ENCODE measurements at places on chromosomes 3 and 15. TPM values are rescaled to one million over a fixed set of nuclear protein-coding genes. Genes with fewer than 3 reads are reported as not detected.

GRCh38 chr3:112845772-112846171 is 892 bp downstream of the CD200R1L start:
- DNase-seq, result no peak
- H3K4me3 ChIP-seq, result no peak overlapping the region
- H3K27me3 ChIP-seq, result no peaks in the 10 kb centered on the region
- peaks cover 20% of the 10 kb centered on the region for H3K4me1 ChIP-seq

DNA sequence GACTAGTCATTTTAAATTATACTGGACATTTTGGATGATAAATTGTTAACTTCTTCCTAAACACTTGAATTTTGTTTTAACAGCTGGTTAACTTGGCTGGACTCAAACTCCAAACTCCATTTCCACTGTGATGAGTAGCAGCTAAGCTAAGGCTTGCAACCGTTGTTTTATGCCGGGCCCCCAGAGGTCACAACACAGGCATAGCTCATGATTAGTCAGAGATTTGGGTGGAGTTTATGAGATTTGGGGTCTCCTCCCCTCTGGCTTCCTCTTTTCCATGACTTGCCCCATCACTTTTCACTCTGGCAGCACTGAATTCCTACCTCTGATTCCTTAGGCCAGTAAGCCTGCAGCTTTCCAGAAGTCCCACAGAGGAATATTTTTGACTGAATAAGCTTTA is 12.8 kb downstream of the THAP10 start:
- peaks cover 19% of the 10 kb centered on the region for H3K27me3 ChIP-seq
- H3K27ac ChIP-seq, result no peak overlapping the region
- H3K4me1 ChIP-seq, result no peaks in the 10 kb centered on the region
- no peak for DNase-seq
- H3K36me3 ChIP-seq, result no peaks in the 10 kb centered on the region

DNA sequence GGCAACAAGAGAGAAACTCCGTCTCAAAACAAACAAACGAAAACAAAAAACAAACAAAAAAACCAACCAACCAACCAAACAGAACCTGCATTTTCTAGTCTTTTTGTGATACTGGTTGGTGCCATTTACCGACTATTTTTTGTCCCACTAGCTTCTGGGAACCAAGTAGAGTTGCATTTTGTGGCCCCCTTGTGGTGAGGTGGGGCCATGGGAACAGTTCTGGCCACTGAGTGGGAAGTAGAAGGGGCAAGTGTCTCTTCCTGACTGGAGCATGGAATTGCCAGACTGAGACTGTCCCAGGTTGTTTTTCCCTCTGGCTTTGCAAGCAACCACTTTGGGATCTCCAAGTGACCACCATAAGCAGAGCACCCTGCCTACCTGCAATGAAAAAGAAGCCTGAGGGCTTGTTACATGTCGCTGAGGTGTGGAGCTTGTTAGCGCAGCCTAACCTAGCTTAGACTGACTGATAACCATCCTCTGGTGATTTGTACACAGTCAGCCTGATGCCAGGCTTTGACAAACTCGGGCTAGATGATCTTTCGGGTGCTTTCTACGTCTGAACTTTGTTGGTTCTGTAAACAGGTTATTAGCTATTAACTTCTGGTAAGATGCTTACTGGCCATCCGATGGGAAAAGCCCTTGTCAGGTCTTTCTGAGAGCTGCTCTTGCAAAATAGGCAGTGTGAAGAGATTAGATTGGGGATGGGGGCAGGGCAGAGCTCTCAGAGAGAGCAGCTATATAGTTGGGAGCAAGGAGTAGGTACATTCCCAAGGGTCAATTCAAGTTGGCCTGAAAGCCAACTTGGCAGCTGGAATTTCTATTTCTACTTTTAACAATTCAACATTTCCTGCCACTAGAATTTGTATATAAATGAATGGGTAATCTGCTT is 172.2 kb downstream of the SSR3 start:
- DNase-seq, result no peak
- H3K27ac ChIP-seq, result no peak overlapping the region
- no peak overlapping the region for H3K4me3 ChIP-seq
- no peaks in the 10 kb centered on the region for H3K4me1 ChIP-seq

DNA sequence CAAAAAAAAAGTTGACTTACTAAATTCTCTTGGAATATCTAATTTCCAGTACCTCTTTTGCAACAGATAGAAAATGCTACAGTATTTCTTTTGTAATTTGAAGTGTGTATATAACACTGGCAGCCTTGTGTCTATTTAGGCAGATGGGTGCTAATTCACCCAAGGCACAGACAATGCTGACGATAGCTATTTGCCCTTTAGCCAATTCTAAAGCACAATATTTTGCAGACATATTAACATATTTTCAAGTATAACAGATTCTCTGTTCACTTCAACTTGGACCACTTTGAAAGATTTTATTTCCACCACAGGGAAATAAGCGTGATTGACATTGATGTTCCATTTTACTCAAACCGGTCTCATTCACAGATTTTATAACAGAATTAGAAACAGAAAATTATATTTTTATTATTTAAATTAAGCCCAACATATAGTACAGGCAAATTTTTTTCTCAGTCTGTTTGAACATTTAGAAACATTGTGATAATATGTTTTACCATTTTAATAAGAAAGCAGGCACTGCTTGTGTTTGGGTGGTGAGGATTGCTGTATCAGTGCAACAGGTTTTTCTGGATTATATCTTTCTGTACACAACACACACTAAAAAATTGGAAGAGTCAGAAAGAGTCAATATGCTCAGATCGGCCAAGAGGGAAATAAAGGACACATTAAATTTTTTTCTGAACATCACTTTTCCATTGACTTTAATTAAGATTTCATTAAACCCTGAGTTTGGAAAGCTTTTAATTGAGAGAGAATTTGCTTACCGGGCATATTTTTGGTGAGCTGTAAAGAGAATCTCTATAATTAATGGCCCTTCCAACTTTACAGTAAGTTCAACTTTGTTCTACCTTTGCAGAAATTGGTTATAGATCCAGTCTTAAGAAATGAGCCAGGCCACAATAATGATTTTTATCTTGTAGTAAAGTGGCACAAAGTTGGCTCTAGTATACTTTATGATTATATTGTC is 327.3 kb upstream of the NR2F2 start:
- no peak overlapping the region for H3K4me3 ChIP-seq
- H3K4me1 ChIP-seq, result no peaks in the 10 kb centered on the region
- H3K36me3 ChIP-seq, result no peaks in the 10 kb centered on the region

DNA sequence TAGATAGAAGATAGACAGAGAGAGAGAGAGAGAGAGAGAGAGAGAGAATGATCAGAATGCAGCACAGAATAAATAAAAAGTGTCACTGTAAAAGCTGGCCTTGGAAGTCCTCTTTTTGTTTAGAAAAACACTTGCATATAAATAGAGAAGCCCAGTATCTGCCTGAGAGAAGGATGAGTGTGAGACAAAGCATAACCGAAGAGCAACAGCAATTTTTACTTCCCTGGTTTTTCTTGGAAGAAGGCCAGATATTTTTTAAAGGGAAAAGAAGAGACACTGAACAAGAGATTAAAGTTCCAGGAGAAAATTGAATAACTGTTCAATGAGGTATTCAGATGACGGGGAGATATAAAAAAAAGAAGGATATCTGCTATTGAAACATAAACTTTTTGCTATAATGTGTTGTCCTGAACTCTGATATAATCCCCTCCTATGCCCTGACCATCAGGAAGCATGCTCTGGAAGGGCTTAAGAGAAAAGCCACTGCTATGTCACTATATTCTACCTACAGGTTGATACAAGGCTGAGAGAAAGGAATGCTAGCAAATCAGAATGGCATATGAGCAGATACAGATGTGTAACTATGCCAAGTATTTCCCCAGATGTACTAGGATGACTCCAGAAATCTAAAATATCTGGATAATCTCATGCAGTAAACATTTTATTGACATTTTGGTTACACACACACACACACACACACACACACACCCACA is 358.9 kb downstream of the RBMS3 start:
- no peak overlapping the region for H3K27ac ChIP-seq
- no peaks in the 10 kb centered on the region for H3K36me3 ChIP-seq
- no peak overlapping the region for H3K4me3 ChIP-seq
- DNase-seq, result no peak
- no peaks in the 10 kb centered on the region for H3K27me3 ChIP-seq

DNA sequence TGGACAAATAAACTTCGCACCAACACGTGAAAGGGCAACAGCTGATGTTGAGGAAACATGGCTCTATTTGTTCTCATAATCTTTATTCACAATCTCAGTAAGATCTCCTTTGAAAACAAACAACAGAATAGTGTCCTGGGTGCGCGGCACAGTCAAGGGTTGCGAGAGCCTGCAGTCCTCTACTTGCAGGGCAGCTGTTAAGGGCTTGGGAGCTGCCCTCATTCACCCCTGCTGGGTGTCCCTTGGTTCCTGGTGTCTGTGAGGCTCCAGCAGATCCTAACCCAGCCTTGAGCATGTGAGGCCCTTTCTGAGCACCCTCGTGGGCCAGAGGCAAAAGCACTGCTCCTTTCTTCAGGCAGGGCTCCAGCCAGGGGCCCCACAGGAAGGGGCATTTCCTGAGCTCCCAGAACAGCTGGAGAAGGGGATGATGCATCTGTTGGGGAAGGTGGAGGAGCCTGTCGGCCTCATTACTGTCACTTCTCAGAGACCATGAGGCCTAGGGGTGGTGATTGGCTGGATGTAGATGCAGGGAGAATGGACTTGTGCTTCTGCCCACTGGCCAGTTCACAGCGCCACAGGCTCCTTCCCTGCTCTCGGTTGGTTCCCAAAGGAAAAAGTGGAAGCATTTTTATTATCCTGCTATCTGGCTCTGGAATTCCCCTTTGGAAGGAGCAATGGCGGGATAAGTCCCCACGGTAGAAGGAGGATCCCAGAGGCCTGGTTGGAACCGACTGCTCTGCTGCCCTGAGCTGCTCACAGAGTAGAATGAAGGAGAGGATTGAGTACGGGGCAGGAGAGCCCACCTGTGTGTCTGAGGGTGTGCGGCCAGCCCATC is 51.9 kb upstream of the KLF13 start:
- no peak for DNase-seq
- no peaks in the 10 kb centered on the region for H3K27me3 ChIP-seq
- H3K36me3 ChIP-seq, result no peaks in the 10 kb centered on the region
- H3K4me1 ChIP-seq, result peaks cover 42% of the 10 kb centered on the region
- H3K27ac ChIP-seq, result no peak overlapping the region

- H3K4me3 ChIP-seq, result no peak overlapping the region
- no peak for DNase-seq
- H3K27ac ChIP-seq, result no peak overlapping the region
- H3K27me3 ChIP-seq, result no peaks in the 10 kb centered on the region
- H3K36me3 ChIP-seq, result no peaks in the 10 kb centered on the region
These were observed 79.0 kb upstream of the MFGE8 start for GRCh38 chr15:88992216-88992615.

DNA sequence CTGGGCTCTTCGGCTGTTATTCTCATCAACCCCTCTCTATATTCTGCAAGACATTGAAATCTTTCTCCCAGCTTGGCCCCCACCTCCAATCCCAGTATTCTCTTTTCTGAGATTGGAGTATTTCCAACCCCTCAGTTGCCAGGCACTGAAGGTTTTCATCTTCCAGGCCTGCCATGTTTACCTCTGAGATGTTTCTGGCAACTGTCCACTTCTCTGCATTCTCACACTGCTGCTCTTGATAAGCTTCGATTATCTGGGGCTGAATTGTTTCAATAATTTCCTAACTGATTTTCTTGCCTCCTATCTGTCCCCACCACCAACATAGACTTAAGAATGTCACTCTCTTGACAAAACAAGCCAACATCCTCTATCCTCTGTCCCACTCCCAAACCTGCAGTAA is 1.4 kb upstream of the GPR156 start:
- peaks cover 3% of the 10 kb centered on the region for H3K4me1 ChIP-seq
- H3K27ac ChIP-seq, result no peak overlapping the region
- no peak for DNase-seq
- no peak overlapping the region for H3K4me3 ChIP-seq
- H3K27me3 ChIP-seq, result peaks cover 55% of the 10 kb centered on the region

- H3K4me1 ChIP-seq, result peaks cover 53% of the 10 kb centered on the region
- H3K36me3 ChIP-seq, result peaks cover 5% of the 10 kb centered on the region
- H3K27ac ChIP-seq, result peak overlapping the region; percentile 3
- no peak for DNase-seq
- H3K4me3 ChIP-seq, result no peak overlapping the region
- no peaks in the 10 kb centered on the region for H3K27me3 ChIP-seq
These were observed 73.8 kb upstream of the ZBED2 start for GRCh38 chr3:111668888-111669488.

- no peak overlapping the region for H3K27ac ChIP-seq
- no peaks in the 10 kb centered on the region for H3K4me1 ChIP-seq
- H3K36me3 ChIP-seq, result no peaks in the 10 kb centered on the region
- no peak overlapping the region for H3K4me3 ChIP-seq
- H3K27me3 ChIP-seq, result no peaks in the 10 kb centered on the region
These were observed 224.5 kb downstream of the ZNF385D start for GRCh38 chr3:21526461-21526860.

DNA sequence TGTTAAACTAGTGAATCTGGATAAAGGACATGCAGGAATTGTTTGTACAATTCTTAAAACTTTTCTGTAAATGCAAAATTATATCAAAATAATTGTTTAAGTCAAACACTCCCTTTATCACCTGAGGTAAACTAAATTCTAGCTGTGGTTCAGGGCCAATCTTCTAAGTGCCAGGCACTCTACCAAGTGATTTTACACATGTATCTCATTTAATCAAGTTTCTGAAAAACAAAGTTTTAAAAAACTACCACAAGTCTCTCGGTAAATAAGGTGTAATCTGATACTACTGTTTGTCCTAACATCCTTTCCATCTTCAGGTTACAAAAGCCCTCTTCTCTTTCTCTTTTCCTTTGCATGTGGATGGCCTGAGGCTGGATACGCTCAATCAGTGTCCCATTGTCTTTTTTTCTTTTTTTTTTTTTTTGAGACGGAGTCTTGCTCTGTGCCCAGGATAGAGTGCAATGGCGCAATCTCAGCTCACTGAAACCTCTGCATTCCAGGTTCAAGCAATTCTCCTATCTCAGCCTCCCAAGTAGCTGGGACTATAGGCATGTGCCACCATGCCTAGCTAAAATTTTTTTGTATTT is 19.3 kb downstream of the IFT80 start:
- H3K4me1 ChIP-seq, result no peaks in the 10 kb centered on the region
- no peak overlapping the region for H3K4me3 ChIP-seq
- H3K27ac ChIP-seq, result no peak overlapping the region
- H3K36me3 ChIP-seq, result peaks cover 18% of the 10 kb centered on the region
- no peak for DNase-seq

Gene CASR
- 0.03 TPM for total RNA-seq

Gene CFAP100
- total RNA-seq, result not detected

Gene ARHGEF26
- 0.08 TPM for total RNA-seq

Gene CRABP1
- total RNA-seq, result not detected

Gene CYP8B1
- not detected for total RNA-seq

Gene MCF2L2
- 3.8 TPM for total RNA-seq

Gene STAB1
- total RNA-seq, result 1.5 TPM

Gene VIPR1
- total RNA-seq, result 67.6 TPM

Gene CCDC54
- not detected for total RNA-seq

Gene EFHB
- total RNA-seq, result 0.99 TPM
